Activated T-cell treated with anti-CD3 and anti-CD28 coated beads, Interleukin-2, amount 50 U/mL, for 24 hours (primary cell): ENCODE measurements at places on chromosomes 7 and 10.

GRCh38 chr10:72935361-72935760 lies 19.2 kb downstream of the PLA2G12B start:
- no peak for DNase-seq

DNA sequence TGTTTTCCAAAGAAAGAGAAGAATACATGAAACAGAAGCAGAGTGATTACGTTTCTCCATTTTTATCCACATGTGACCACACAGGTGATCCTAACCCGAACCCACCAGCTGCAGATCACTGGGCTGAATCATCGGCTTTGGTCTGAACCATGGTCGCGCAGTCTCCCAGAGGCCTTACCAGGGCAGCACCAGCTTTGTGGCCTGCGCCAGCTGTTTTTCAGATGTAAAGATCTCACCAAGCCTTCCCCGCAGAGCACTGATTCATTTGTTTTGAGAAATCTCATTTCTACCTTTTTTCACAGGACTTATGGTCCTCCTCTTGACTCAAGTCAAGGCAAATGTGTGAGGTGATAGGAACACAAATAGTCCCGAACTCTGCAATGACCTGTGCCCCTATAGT lies 207.0 kb upstream of the PPP2R2D start:
- no peak for DNase-seq

DNA sequence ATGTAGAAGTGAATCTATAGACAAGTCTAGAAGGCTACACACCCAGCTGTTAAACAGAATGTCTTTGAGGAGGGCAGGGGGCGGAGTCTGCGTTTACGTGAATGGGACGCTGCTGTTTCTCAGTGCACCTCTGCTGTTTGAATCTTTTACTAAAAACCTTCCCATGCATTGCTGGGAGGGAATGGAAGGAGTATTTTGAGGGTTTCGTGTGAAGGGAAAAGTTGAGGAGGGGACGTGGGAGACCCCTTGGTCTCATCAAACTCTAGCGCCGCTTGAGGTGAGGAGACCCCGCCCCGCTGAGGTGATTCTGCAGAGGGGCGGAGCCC lies 492 bp upstream of the VCL start:
- no peak for DNase-seq

DNA sequence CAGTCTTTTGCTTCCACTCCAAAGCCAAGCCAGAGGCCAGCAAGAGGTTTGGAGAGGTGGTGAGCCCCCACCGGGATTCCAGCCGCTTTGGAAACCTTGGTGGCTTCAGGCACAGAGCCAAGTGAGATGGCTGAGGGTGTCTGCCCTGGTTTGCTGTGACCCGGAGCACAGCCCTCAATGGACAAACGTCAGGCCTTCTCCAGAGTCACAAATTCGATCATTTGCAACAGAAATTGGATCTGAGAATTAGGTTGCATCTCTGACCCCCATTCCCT lies 885 bp upstream of the NKX1-2 start:
- DNase-seq = no peak
